ENCODE measurements at places on chromosomes 16 and 17. TPM values are rescaled to one million over a fixed set of nuclear protein-coding genes. Genes with fewer than 3 reads are reported as not detected.

KRT14 gene
- 738 TPM for total RNA-seq

TLE7 gene
- total RNA-seq = not detected

C17orf100 gene
- total RNA-seq = 0.72 TPM

TMEM220 gene
- 3.8 TPM for total RNA-seq

HOXB7 gene
- total RNA-seq = 0.51 TPM

TP53TG3B gene
- not detected for total RNA-seq

PRSS33 gene
- 2.9 TPM for total RNA-seq

CDH8 gene
- total RNA-seq = 9.4 TPM

TEX14 gene
- under 0.01 TPM for total RNA-seq

RNF112 gene
- total RNA-seq = 3.2 TPM

HSD11B2 gene
- 7.8 TPM for total RNA-seq

TSPOAP1 gene
- total RNA-seq = 5.6 TPM

ARL5C gene
- not detected for total RNA-seq

DNAH2 gene
- total RNA-seq = 0.31 TPM

ZNF469 gene
- 4.4 TPM for total RNA-seq

ZFP3 gene
- total RNA-seq = 9.5 TPM

EVPL gene
- 42.3 TPM for total RNA-seq

MYH3 gene
- total RNA-seq = 9,382 TPM

LITAFD gene
- total RNA-seq = not detected

RASD1 gene
- 14.5 TPM for total RNA-seq

PRDM7 gene
- not detected for total RNA-seq

TSR3 gene
- 49.6 TPM for total RNA-seq

SREBF1 gene
- total RNA-seq = 52.7 TPM

CACNG1 gene
- 44.4 TPM for total RNA-seq

AATK gene
- 11.1 TPM for total RNA-seq

GFER gene
- total RNA-seq = 10.2 TPM

APRT gene
- total RNA-seq = 33.7 TPM

KIF18B gene
- total RNA-seq = 3.6 TPM

KRTAP4-8 gene
- total RNA-seq = not detected

XAF1 gene
- 19.7 TPM for total RNA-seq

CBX8 gene
- total RNA-seq = 6.5 TPM

CFAP97D1 gene
- not detected for total RNA-seq

CDRT15 gene
- not detected for total RNA-seq

PPP1R27 gene
- total RNA-seq = 11.9 TPM

MMP2 gene
- 363 TPM for total RNA-seq

ESRP2 gene
- total RNA-seq = 8.7 TPM

DCTN5 gene
- 57.6 TPM for total RNA-seq

CASKIN1 gene
- 1.0 TPM for total RNA-seq

ACSM3 gene
- total RNA-seq = 4.4 TPM

NLRC3 gene
- total RNA-seq = 0.72 TPM

DNAI2 gene
- total RNA-seq = 0.21 TPM

ZG16B gene
- total RNA-seq = 1,549 TPM

ZNF423 gene
- total RNA-seq = 22.5 TPM

GNGT2 gene
- 0.92 TPM for total RNA-seq

CD7 gene
- total RNA-seq = 0.72 TPM

CLEC3A gene
- not detected for total RNA-seq

FBXW10B gene
- total RNA-seq = 1.6 TPM

CHRNB1 gene
- total RNA-seq = 27.9 TPM

CHRNE gene
- total RNA-seq = 3.8 TPM

APOBR gene
- 0.92 TPM for total RNA-seq

PRSS8 gene
- 17.6 TPM for total RNA-seq

VWA3A gene
- total RNA-seq = not detected

NXN gene
- total RNA-seq = 67.8 TPM

KRTAP4-9 gene
- not detected for total RNA-seq

KRTAP9-7 gene
- not detected for total RNA-seq
